Right lung (tissue), 10 donors: ENCODE measurements at places on chromosomes 7 and 10. TPM values are rescaled to one million over a fixed set of nuclear protein-coding genes. Genes with fewer than 3 reads are reported as not detected.
A peak's percentile ranks its signal among the peaks of the same experiment; 100 is the strongest.

PPP1R17 gene
- polyA plus RNA-seq = not detected

COL28A1 gene
- 1.6 TPM for polyA plus RNA-seq

HDAC9 gene
- polyA plus RNA-seq = 6.5 TPM

NODAL gene
- polyA plus RNA-seq = 0.67 TPM

HTR5A gene
- not detected for polyA plus RNA-seq

NUTM2A gene
- polyA plus RNA-seq = 3.5 TPM

OR9A2 gene
- not detected for polyA plus RNA-seq

ACTL6B gene
- polyA plus RNA-seq = not detected

CTBP2 gene
- polyA plus RNA-seq = 77.4 TPM

LSM8 gene
- 66.4 TPM for polyA plus RNA-seq

CADPS2 gene
- polyA plus RNA-seq = 64.4 TPM

SCD gene
- 25.4 TPM for polyA plus RNA-seq

DNA sequence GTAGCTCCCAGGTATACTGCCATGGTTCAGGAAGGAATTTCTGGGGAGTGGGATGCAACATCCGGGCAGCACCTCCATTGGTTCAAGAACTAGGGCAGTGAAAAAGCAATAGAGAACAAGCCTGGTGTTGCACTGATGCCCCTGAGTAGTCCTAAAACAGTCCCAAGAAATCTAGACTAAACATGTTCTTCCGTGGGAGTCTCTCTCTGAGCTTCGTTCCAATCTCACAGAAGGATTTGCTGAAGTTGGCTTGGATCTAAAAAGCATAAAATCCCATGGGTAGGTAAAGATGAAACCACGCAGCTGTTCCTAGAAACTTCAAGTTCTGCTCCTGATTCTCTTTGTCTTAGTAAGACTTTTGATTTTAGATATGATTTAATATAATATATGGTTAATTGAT lies 154.5 kb downstream of the PLXDC2 start:
- no peak for DNase-seq

GRCh38 chr10:12214763-12215218 lies 18.8 kb downstream of the CDC123 start:
- DNase-seq = peak; percentile 8

DNA sequence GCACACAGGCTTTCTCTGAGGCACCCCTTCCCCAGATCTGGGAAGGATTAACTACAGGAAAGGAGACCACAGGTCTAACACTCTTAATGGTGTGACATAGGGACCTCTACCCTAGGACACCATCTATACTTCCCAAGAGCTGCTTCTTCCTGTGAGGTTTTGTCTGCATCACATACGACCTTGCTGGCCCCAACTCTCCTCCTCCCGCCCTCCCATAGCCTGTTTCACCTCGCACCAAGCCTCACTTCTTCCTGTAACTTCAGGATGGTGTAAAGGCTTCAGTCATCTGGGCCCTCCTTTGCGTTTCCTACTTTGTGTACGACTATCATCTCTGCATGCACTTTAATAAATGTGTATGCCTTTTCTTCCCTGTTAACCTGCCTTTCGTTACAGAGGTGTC lies 274.3 kb downstream of the KLF6 start:
- DNase-seq = no peak

DNA sequence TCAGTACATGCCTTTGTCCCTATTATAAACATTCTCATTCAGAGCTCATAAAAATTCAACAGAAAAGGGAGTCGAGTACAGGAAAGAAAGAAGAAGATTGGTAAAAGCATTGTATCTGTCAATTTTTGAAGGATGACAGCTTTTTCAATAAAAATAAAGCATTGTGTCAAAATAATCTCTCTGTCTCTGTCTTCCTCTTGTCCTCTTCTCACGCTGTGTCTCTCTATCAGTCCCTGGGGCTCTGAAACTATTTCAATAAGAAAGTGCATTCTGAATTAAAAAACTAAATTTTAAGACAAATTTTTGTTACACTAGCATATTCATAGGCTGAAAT lies 248.4 kb downstream of the TNS3 start:
- no peak for DNase-seq

- no peak for DNase-seq
Observed at GRCh38 chr7:37081436-37081835, 357.1 kb upstream of the AOAH start.

GRCh38 chr10:21264271-21264670 lies 261.2 kb downstream of the SKIDA1 start:
- no peak for DNase-seq

GRCh38 chr7:42522227-42522991 lies 285.4 kb upstream of the GLI3 start:
- DNase-seq = no peak

GRCh38 chr10:110620398-110620719 lies 23.8 kb upstream of the RBM20 start:
- no peak for DNase-seq

DNA sequence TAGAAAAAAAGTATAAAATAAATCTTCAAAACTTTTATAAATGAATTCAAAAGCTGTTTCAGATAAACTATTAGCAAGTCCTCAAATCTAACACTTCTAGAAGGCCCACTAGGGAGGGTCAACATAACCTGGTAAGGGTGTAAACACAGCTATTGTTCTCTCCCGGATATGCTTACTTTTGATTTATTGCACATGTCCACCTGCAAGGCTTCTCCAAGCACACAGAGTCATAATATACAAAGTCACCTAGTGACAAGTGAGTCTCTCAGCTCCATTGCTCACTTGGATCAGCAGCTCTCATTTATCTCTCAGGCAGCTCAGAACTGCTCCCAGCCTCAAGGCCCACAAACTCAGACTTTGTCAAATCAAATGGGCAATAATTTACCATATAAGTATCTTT lies 44.0 kb upstream of the COL1A2 start:
- no peak for DNase-seq

- no peak for DNase-seq
Observed at GRCh38 chr10:24080207-24080606, 128.7 kb upstream of the KIAA1217 start.

GRCh38 chr7:111067682-111068081 lies 23.2 kb upstream of the LRRN3 start:
- no peak for DNase-seq

- no peak for DNase-seq
Observed at GRCh38 chr7:153091477-153091876, 331.9 kb downstream of the ACTR3B start.

- DNase-seq = no peak
Observed at GRCh38 chr10:128463991-128464760, 338.0 kb upstream of the MKI67 start.

- DNase-seq = no peak
Observed at GRCh38 chr7:11300241-11300640, 326.6 kb downstream of the PHF14 start.

DNA sequence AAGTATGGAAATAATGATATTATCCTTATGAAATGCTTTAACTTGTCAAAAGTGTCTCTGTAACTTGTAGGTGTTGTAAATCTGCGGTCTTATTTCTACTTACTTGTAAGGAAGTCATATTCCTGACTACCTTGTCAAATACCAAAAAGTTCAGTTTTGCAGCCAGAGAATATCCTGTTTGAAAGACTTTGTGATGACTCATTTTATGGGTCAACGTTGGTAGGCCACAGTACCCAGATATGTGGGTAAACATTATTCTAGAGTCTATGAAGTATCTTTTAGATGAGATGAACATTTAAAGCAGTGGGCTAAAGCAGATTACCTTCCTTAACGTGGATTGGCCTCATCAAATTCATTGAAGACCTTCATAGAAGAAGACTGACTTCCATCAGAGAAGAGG lies 195.3 kb downstream of the PPP1R9A start:
- no peak for DNase-seq

GRCh38 chr10:11871466-11871865 lies 48.3 kb downstream of the PROSER2 start:
- no peak for DNase-seq

- DNase-seq = peak; percentile 85
Observed at GRCh38 chr7:13466874-13467547, 522.5 kb downstream of the ETV1 start.

DNA sequence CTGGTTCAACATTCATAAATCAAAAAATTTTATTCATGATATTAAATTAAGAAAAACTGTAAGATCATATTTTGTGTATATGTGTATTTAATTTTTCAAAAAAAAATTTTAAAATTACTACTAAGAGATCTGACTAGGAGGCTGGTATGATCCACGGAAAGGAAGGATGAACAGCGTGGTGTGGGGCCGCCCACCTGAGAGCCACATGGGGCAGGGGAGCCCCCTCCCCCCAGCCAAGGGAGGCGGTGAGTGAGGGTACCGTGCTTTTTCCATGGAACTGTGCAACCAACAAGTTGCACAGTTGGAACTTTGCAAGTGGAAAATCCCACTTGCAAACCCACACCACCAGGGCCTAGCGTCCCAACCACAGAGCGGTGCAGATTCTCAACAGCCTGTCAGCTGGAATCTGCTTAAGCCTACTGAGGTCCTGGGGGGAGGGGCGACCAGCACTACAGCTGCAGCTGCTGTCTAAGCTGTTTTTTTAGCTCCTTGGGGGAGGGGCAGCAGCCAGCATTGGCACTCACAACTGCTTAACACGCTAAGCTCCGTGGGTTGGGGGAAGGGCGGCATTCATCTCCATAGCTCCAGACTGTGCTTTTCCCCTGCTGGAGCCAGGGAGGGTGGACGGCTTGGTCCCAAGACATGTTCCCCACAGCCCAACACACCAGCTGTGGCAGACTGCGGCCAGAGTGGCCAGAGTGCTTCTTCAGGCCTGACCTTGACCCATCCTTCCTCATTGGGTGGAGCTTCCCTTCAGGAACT lies 94.2 kb upstream of the IGFBP3 start:
- DNase-seq = peak; percentile 68

GRCh38 chr7:157043745-157044144 lies 33.3 kb upstream of the MNX1 start:
- DNase-seq = peak; percentile 39

- no peak for DNase-seq
Observed at GRCh38 chr10:78319371-78319770, 285.7 kb downstream of the RPS24 start.
